ENCODE measurements at places on chromosomes 11 and 22. TPM values are rescaled to one million over a fixed set of nuclear protein-coding genes. Genes with fewer than 3 reads are reported as not detected.
A peak's percentile ranks its signal among the peaks of the same experiment; 100 is the strongest.

The KCNQ1 gene
- not detected for total RNA-seq

The UPK2 gene
- total RNA-seq: not detected

The JHY gene
- 5.2 TPM for total RNA-seq

The MAPK8IP2 gene
- total RNA-seq: 2.5 TPM

The RASL10A gene
- total RNA-seq: 0.52 TPM

The ADSL gene
- 129 TPM for total RNA-seq

The TTLL1 gene
- 3.6 TPM for total RNA-seq

The RIMBP3C gene
- 0.14 TPM for total RNA-seq

The CDC45 gene
- total RNA-seq: 7.5 TPM

The OR10G7 gene
- not detected for total RNA-seq

The CENPM gene
- total RNA-seq: 21.1 TPM

- H3K4me1 ChIP-seq: no peaks in the 10 kb centered on the region
- H3K36me3 ChIP-seq: no peaks in the 10 kb centered on the region
- no peak for DNase-seq
These were observed 134.5 kb upstream of the FIBIN start for GRCh38 chr11:26859416-26859815.

DNA sequence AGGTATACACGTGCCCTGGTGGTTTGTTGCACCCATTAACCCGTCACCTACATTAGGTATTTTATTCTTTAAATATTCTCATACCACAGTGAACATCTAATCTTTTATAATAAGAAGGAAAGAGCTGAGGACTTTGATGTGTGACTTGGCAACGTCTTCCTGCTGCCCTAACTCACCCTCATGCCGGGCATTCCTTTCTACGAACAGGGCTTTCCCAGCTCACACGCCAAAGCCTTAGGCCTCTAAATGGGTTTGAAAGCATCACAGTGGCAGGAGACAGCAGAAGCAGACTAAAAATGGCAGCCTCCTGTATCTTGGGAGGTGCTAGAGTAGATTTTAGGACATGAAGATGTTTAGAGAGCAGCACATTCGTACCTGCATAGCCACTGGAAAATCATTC is 52.6 kb downstream of the CLTCL1 start:
- no peak overlapping the region for H3K4me3 ChIP-seq
- H3K27ac ChIP-seq: no peak overlapping the region
- H3K27me3 ChIP-seq: no peaks in the 10 kb centered on the region
- DNase-seq: no peak
- H3K4me1 ChIP-seq: no peaks in the 10 kb centered on the region

DNA sequence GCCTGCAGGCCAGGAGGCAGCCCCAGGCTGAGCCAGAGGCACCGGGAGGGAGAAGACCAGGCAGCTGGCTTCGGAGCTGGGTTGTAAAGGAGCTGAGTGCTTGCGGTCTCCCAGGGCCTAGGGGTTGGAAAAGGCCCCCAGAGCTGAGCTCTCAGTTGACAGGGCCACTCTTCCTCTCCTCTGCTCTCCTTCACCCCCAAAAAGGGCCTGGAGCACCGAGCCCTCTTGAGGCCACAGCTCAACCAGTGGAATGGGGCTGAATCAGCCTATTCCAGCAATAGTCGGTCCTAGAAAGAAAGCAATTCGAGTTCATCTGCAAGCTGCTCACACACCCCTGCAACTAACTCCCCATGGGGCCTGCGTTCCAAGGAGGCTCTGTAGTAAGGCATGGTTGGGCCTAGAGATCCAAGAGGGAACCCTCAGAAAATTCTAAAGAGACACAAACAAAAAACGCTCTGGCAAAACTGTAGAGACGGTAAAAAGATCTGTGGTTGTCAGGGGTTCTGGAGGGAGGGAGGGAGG is 205.0 kb downstream of the BUD13 start:
- H3K27ac ChIP-seq: no peak overlapping the region
- no peaks in the 10 kb centered on the region for H3K36me3 ChIP-seq
- H3K27me3 ChIP-seq: no peaks in the 10 kb centered on the region
- no peaks in the 10 kb centered on the region for H3K4me1 ChIP-seq

- peaks cover 5% of the 10 kb centered on the region for H3K36me3 ChIP-seq
- no peaks in the 10 kb centered on the region for H3K4me1 ChIP-seq
- no peak overlapping the region for H3K4me3 ChIP-seq
- no peaks in the 10 kb centered on the region for H3K27me3 ChIP-seq
These were observed 60.4 kb upstream of the PARVG start for GRCh38 chr22:44120314-44120704.

DNA sequence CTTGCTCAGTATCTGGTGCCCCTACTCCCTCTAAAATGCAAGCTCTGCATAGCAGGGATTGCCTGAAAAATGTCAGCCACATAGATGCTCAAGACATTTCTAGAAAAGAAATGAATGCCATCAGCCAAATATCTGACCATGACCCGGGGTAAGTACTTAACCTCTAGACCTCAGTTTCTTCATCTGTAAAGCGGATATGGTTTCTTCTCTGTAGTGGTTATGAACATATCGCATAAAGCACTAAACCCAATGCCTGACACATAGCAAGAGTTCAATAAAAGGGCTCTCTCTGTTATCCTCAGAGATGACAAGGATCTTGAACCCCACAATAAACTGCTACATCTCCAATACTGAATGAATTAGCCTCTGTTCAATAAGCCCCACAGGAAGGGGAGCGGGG is 122.6 kb downstream of the ABTB2 start:
- no peaks in the 10 kb centered on the region for H3K27me3 ChIP-seq
- H3K4me3 ChIP-seq: no peak overlapping the region
- DNase-seq: no peak
- H3K4me1 ChIP-seq: peaks cover 15% of the 10 kb centered on the region
- peaks cover 6% of the 10 kb centered on the region for H3K36me3 ChIP-seq
- no peak overlapping the region for H3K27ac ChIP-seq

DNA sequence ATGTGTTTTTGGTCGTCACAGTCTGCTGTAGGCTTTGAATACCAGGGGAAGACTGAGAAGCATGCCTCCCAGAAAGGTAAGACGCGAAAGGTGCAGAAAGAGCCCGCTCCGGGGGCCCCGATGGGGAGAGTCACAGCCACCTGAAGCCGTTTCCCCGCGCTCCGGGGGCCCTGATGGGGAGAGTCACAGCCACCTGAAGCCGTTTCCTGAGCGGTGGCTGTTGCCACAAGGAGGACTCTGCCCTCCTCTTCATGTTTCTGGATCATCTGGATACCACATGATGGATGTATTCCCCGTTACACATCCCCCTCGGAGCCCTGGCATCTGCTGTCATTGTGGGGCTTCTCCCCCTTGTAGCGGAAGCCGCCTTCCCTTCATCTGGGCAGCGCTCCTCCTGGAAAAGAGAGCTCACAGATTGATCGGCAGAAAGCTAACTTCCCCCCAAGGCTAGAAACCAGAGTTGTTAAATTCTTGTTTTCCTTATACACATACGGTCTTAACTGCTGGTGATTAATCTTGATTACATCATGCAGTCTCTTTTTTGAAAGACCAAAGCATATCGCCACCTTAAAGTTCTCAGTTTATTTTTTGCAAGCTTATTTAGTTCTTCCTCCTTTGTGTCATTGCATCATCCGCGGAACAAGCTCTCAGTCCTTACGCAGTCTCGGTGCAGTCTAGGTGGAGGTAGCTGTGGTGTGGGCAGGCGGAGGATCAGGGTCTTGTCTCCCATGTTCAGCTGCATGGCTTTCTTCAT is 17.5 kb downstream of the CTTN start:
- H3K4me3 ChIP-seq: no peak overlapping the region
- H3K4me1 ChIP-seq: no peaks in the 10 kb centered on the region
- no peak for DNase-seq
- H3K27ac ChIP-seq: no peak overlapping the region
- no peaks in the 10 kb centered on the region for H3K27me3 ChIP-seq

- H3K36me3 ChIP-seq: no peaks in the 10 kb centered on the region
- H3K4me1 ChIP-seq: no peaks in the 10 kb centered on the region
- DNase-seq: no peak
- H3K27ac ChIP-seq: no peak overlapping the region
- no peak overlapping the region for H3K4me3 ChIP-seq
- peaks cover 28% of the 10 kb centered on the region for H3K27me3 ChIP-seq
These were observed 88.4 kb downstream of the CDKN1C start for GRCh38 chr11:2797121-2797711.

DNA sequence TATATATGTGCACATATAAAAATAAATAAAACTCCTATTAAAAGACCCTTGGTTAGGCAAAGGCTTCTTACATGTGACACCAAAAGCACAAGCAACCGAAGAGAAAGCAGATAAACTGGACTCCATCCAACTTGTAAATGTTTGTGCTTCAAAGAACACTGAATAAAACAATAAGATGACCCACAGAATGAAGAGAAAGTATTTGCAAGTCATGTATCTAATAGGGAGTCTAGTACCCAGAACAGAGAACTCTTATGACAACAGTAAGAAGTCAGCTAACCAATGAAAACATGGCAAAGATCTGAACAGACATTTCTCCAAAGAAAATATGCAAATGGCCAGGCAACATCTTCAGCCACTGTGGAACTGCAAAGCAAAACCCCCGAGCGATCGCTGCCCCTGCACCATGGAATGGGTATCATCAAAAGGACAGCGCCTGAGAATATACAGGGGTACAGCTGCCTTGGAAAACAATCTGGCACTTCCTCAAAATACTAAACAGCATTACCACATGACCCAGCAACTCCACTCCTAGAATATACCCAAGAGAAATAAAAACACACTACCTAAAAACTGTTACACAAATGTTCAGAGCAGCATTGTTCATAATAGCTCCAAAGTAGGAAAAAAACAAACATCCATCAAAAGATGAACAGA is 17.2 kb downstream of the BRD1 start:
- H3K27me3 ChIP-seq: no peaks in the 10 kb centered on the region
- H3K4me1 ChIP-seq: peaks cover 13% of the 10 kb centered on the region

DNA sequence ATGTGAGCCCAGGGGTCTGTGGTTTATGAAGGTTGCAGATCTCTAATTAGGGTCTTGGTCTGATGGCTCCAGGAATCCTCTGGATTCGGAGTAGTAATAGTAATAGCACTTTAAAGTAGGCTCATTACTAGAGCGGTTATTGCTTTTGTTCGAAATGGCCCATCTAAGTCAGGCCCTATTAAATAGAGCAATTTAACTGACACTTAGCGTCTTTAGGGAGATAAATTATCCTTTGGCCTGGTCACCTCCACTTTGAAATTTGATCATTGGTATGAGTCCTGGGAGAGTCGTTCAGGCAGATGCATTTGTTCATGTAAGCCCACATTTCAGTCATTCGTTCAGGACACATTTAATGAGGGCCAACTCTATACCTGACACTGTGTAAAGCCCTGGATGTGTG is 54.8 kb downstream of the LDLRAD3 start:
- peaks cover 22% of the 10 kb centered on the region for H3K4me1 ChIP-seq
- no peak overlapping the region for H3K27ac ChIP-seq
- H3K27me3 ChIP-seq: no peaks in the 10 kb centered on the region

- peaks cover 14% of the 10 kb centered on the region for H3K36me3 ChIP-seq
- DNase-seq: no peak
- no peaks in the 10 kb centered on the region for H3K4me1 ChIP-seq
- H3K4me3 ChIP-seq: no peak overlapping the region
- H3K27ac ChIP-seq: no peak overlapping the region
- H3K27me3 ChIP-seq: no peaks in the 10 kb centered on the region
These were observed 12.7 kb downstream of the TMEM41B start for GRCh38 chr11:9301720-9302119.

- DNase-seq: no peak
- H3K27ac ChIP-seq: no peak overlapping the region
- no peak overlapping the region for H3K4me3 ChIP-seq
- no peaks in the 10 kb centered on the region for H3K4me1 ChIP-seq
These were observed 274.3 kb downstream of the JRKL start for GRCh38 chr11:96664110-96664509.

GRCh38 chr11:93633835-93634234 is 27.6 kb upstream of the CEP295 start:
- no peaks in the 10 kb centered on the region for H3K36me3 ChIP-seq
- DNase-seq: no peak
- no peak overlapping the region for H3K27ac ChIP-seq
- H3K4me1 ChIP-seq: no peaks in the 10 kb centered on the region

- H3K4me3 ChIP-seq: no peak overlapping the region
- H3K36me3 ChIP-seq: no peaks in the 10 kb centered on the region
- H3K27me3 ChIP-seq: no peaks in the 10 kb centered on the region
- DNase-seq: no peak
- peaks cover 12% of the 10 kb centered on the region for H3K4me1 ChIP-seq
These were observed 54.3 kb downstream of the BCR start for GRCh38 chr22:23234409-23235161.

GRCh38 chr11:68804786-68805185 is 36.9 kb downstream of the CPT1A start:
- no peaks in the 10 kb centered on the region for H3K4me1 ChIP-seq
- DNase-seq: no peak
- peaks cover 41% of the 10 kb centered on the region for H3K36me3 ChIP-seq
- no peaks in the 10 kb centered on the region for H3K27me3 ChIP-seq
- no peak overlapping the region for H3K27ac ChIP-seq
- no peak overlapping the region for H3K4me3 ChIP-seq

- peaks cover 22% of the 10 kb centered on the region for H3K4me1 ChIP-seq
- H3K27ac ChIP-seq: peak overlapping the region; percentile 88
- no peaks in the 10 kb centered on the region for H3K36me3 ChIP-seq
- no peaks in the 10 kb centered on the region for H3K27me3 ChIP-seq
- peak overlapping the region; percentile 29 for H3K4me3 ChIP-seq
These were observed 10.1 kb upstream of the PIM3 start for GRCh38 chr22:49950396-49950994.

GRCh38 chr11:64856382-64857227 is 12.2 kb upstream of the CDC42BPG start:
- DNase-seq: peak; percentile 97
- peaks cover 28% of the 10 kb centered on the region for H3K4me1 ChIP-seq
- H3K27me3 ChIP-seq: no peaks in the 10 kb centered on the region
- peak overlapping the region; percentile 65 for H3K4me3 ChIP-seq
- peaks cover 27% of the 10 kb centered on the region for H3K36me3 ChIP-seq
- H3K27ac ChIP-seq: peak overlapping the region; percentile 86
